ENCODE measurements at places on chromosomes 3 and 15.

- DNase-seq: no peak
These were observed 941 bp downstream of the ZBED2 start for GRCh38 chr3:111594205-111594604.

DNA sequence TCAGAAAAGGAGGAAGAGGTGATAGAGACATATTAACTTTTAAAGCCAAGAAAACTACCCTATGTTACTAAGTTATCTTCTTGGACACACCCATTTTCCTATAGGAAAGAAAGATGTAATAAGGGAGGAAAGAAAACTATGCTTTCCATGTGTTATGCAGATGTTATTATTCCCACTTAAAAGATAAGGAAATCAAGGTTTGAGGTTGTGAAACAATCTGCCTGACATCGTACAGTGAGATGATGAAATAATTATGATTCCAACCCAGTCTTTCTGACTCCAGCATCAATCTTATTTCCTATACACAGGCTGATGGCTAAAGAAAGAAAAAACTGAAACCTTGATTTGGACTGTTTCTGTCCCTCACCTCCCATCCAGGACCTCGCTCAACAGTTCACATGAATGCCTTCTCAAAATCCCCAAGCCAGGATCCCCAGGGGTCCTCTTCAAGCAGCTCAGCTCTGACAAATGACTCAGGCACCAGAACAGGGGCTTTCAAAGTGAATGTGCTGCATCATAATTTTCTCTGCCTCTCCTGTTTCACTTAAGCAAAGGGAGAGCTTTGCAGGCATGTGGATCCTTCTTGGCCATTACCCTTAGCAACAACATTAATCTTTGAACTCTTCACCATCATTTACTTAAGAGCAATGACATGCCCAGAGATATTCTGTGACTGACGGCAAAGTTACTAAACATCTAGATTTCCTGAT lies 12.4 kb upstream of the EID1 start:
- DNase-seq: no peak

GRCh38 chr3:14123308-14124222 lies 1.1 kb downstream of the CHCHD4 start:
- no peak for DNase-seq

DNA sequence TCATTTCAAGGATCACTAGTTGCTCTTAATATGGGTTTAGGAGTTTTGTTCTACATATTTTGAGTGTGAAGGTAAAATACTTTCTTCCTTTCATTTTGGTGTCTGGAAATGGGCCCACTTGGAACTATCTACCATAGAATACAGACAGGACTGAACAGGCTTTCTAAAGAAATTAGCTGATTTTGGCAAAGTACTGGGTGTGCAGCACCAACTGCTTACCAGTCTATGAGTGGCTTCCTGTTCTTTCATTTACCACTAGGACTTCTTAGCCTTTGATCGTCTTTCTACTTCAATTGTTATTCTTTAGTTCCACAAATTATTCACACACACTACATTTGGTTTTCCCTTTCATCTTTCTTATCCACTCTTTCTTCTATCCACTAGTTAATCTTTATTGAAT lies 1196.3 kb downstream of the ROBO1 start:
- no peak for DNase-seq

DNA sequence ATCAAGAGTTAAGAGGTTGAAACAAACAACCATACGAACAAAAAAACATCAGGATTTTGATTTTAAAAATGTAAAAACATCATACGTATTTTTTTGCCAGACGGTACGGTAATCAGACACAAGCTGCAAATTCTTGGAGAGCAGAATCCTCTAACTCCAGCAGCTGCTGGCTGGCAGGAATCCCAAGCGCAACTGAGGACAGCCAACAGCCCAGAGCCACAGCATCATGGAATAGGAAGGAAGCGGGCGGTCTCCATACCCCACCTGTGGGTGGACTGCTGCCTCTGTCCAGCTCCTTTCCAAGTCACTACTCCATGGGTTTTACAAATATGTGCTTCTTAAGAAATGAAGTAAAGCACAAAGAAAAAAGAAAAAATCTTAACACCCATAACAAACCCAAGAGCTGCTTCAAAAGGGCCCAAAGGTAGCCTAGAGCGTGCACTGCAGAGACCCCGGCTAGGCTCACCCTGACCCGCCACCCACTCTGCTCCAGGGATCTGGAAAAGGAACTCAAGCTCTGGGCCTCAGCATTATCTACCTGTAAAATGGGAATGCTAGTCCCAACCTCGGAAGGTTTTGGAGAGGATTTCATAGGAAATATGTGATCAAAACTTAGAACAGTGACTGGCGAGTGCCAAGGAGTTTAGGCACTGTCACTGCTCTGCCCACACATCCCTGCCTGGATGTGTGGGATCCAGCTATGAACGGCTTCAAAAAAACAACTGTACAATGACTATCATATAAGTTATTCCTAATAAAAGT lies 33.4 kb downstream of the ZXDC start:
- DNase-seq: no peak

GRCh38 chr3:105166893-105167292 lies 199.8 kb upstream of the ALCAM start:
- no peak for DNase-seq

GRCh38 chr3:100516838-100517237 lies 24.4 kb downstream of the TMEM45A start:
- DNase-seq: no peak

- no peak for DNase-seq
These were observed 688.8 kb upstream of the CCDC54 start for GRCh38 chr3:106688464-106688863.

Data from stimulated activated CD4-positive, alpha-beta T cell treated with anti-CD3 and anti-CD28 coated beads, Interleukin-2, amount 100 ng/mL, for 24 hours (primary cell).